Fibroblast of skin of right quadriceps (primary cell): ENCODE measurements at places on chromosomes 7 and 10.
A peak's percentile ranks its signal among the peaks of the same experiment; 100 is the strongest.

DNA sequence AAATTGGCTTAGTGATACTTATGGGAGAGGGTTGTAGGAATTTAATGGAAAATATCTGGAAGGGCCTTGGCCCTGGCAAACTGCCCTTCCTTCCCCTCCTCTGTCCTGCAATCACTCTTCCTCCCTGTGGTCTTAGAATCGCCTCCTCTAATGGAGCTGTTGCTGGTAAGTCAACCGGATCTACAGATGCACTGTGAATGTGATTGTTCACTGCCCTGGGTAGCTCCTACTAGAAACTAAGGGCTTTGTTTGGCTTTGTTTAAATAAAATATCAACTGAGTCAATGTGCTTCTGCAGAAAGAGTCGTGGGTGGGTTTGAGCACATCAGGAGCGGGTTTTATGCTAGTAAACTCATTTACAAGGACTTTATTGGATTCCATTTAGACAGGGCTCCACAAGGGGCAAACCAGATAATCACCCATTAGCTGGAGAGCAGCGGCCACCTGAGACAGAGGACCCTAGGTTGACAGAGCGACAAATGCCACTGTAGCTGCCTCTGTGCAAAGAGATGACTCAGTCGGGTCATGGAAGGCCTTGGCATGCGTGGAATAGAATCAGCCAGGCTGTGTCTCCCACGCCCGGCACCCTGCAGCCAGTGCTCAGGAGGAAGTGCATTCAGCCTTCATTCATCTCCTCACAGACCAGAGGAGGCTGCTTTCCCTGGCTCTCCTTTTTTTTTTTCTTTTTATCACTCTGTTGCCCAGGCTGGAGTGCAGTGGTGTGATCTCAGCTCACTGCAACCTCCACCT is 97.9 kb downstream of the GAD2 start:
- DNase-seq: no peak

- DNase-seq: no peak
Observed at GRCh38 chr10:97243836-97244235, 48.6 kb downstream of the ARHGAP19 start.

GRCh38 chr10:129402459-129402858 is 64.6 kb upstream of the MGMT start:
- DNase-seq: no peak

DNA sequence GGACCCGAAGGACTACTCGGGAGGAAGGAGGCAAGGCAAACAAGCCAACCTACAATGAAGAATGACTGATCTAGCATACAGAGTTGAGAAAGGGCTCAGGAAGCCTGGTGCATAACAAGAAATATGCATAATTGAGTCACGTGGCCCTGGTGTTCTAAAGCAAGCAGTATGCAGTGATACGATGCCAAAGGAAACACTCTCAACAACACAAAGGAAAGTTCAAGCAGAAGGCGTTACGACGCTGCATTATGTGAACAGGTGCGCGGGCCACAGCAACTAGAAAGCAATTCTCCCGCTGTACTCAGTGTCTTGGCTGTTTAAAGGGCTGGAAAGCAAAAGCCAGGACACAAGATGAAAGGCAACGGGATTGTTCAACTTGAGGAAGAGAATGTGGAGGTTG is 100.8 kb downstream of the PRTFDC1 start:
- DNase-seq: no peak

DNA sequence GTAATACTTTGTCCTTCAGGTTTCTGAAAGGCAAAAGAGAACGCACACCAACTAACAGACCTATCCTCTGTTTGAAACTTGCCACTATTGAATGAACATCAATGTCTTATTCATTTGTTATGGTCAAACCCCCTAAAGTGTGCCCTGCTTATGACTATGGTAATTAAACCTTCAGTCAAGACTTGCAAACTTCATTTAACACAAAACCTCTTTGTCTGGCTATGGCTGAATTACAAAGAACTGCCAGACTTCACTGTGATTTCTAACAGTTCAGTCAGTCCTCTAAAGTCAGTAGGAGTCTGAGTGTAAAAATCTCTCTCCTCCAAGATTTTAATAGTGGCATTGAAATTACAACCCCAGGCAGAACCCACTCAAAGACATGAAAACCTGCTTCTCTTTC is 702.5 kb upstream of the LRRN3 start:
- DNase-seq: no peak

- DNase-seq: no peak
Observed at GRCh38 chr10:123938890-123939289, 47.3 kb upstream of the CPXM2 start.

DNA sequence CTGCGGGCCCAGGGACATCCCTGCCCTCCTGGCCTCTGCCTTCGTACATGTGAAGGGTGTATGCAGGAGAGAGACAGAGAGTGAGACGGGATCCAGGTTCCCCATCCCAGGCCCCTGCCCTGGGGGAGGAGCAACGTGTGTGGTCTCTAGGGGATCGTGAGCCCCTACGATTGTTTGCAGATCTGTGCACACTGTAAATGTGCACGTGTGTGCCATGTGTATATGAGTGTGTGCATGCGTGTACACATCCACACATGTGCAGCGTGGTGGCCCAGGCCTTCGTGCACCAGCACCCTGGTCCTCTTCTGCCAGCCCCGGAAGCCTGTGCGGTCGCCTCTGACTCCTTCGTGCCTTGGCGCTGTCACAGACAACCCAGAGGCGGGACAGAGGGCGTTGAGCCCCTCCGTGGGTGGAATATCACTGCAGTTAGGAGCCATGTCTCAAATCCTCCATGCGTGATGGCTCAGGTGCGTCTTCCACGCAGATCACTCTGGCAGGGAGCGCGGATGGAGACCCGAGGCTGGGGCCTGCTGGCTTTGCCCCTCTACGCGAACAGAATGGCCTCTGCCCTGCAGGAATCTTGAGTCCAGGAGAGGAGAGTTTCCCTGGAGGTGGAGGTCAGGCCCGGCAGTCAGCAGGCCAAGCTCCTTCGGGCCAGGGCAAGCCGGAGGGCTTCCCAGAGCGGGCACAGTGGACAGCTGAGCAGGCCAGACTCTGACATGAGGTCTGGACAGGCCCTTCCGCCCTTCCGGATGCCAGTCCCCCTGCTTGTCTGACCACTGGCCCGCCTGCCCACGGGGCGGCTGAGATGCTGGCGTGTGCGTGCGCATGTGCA is 97.5 kb downstream of the UNCX start:
- DNase-seq: no peak

- no peak for DNase-seq
Observed at GRCh38 chr10:69047111-69047832, 40.6 kb upstream of the SRGN start.

DNA sequence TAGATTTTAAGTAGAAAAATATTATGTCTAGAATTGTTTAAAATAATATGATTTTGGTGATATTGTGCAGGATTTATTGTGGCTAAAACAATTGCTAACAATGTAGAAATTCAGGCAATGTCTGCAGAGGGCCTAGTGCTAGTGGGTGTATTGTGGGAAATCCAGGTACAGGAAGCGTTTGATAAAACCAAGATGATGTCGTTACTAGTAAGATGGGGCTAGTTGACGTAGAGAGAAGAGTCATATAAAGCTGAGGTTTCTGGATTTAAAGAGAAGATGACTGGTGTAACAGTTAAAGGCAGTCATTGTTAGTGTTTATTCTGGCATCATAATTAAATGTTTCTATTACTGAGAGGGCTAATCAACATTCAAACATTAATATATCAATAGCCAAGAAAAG is 43.5 kb downstream of the ADK start:
- DNase-seq: peak; percentile 47

DNA sequence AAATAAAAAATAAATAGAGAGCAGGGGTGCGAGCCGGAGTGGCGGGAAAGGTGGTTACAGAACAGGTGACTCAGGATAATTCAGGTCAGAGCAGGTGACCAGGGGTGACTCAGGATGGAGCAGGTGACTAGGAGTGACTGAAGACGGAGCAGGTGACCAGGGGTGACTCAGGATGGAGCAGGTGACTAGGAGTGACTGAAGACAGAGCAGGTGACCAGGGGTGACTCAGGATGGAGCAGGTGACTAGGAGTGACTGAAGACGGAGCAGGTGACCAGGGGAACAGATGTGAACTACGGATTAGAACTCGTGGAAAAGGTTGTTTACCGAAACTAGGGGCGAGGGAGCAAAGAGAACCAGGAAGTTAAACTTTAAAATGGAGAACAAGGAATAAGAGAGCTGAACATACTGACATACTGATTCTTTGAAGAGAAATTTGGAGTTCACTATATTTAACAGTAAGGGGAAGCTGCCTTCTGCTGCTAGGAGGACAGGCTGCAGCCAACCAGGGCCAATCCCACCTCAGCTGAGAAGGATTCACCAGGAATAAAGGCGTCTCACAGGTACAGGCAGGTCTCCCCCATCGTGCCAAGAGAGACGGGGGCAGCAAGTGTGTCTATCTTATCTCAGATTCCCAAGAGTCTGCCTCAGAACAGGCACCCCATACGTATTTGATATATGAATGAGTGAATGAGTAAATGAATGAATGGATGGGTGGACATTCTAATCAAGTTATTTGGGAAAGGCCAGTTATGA is 101.3 kb downstream of the CPXM2 start:
- no peak for DNase-seq

DNA sequence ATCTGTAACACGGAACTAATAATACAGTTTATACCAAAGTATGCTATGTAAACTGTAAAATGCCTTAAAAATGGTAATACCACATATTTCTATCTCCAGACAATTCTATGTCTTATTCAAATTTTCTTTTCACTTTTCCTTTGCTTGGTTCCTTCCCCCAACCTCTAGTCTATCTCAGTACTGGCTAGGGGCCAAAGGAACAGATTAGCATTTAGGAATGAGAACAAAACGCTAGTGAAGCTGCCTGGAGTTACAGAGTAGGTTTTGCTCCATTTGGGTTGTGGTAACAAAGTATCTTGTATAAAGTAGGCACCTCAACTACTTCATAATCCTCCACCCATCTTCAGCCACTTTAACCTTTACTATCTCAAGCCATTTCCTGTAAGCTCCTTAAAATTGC is 94.1 kb downstream of the HBP1 start:
- no peak for DNase-seq

GRCh38 chr10:34627331-34627730 is 187.8 kb downstream of the PARD3 start:
- DNase-seq: no peak

DNA sequence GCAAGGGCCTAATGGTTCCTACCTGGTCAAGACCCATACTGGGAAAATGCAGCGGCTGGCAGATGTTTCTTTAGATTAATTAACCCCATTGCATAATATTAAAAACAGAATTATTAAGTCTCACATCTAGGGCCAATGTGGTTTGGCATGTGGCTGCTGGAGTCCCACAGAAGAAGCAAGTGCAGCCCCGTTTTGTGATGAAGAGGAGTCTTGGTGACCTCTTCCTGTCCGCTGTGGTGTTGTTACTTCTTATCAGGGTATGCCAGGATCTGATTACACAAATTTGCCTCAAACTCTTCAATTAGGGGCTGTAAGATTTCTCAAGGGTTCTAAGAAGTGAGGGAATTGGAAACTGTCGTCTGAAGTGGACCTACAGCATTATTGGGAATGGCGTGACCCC is 240.3 kb downstream of the SEC23IP start:
- DNase-seq: no peak
